ENCODE measurements at places on chromosomes 7 and 10.

- peak; percentile 73 for DNase-seq
Observed at GRCh38 chr10:96280859-96281258, 9.5 kb upstream of the BLNK start.

GRCh38 chr10:14860791-14861190 lies 17.9 kb upstream of the SUV39H2 start:
- no peak for DNase-seq

GRCh38 chr10:124342821-124343170 lies 75.9 kb downstream of the OAT start:
- no peak for DNase-seq

DNA sequence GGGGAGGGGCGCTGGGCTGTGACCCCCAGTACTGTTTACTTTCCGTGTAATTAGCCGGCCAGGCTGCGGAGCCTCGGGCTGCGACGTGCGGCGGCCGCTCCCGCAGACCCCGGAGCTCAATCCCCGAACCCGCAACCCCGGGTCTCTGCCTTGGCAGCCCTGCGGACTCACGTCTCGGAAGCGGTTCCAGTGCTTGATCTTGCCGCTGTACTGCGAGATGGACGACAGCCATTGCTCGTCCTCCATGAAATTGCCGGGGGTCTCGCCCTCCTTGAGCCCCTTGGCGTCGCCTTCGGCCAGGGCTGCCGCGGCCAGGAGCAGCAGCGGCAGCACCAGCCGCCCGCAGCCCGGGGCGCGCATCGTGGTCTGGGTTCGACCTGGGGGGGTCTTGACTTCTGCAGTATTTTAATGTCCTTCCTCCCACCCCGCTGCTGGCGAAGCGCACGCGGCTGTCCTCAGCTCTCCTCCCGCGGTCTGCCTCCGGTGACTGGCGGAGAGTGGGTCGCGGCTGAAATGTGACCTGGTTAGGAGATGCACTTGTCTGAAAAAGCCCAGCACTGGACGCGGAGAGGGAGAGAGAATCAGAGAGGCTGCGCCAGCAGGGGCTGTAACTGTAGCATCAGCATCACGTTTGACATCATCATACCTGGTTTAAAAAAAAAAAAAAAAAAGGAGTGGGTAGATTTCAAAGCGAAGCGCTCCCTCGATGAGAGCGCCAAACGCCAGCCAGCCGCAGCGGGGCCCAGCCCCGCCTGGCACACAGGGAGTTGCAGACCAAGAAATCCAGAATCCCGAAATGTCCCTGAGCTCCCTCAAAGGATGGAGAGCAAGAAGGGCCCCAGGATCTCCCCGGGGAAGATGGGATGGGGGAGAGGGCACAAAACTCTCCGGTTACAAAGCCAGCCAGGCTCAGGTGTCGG lies at the start of gene SPOCK2:
TSS of gene SPOCK2 (minus strand) at position 583 of the 920 bp plus-strand sequence. CDS start at position 360, 223 bp downstream.
- no peak for DNase-seq

- no peak for DNase-seq
Observed at GRCh38 chr7:86778271-86778670, 134.6 kb downstream of the GRM3 start.

GRCh38 chr7:66629222-66630062 lies 761 bp downstream of the KCTD7 start:
- DNase-seq, result no peak

DNA sequence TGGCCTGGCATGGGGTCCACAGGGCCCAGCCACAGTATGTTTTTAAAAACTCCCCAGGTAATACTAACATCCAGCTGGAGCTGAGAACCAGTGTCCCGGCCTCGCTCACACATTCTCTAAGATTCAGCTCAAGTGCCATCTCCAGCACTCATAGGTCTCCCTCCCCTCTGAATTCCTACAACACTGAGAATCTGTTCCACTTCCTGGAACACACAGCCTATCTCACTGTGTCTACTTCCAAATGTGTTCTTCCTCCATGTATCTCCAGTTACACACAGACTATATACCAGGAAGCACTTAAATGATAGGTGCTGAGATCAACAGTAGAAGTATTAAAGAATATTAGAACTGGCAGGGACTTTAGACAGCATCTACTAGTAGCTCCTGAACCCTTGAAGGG lies 10.7 kb downstream of the GOT1 start:
- no peak for DNase-seq

GRCh38 chr10:34498821-34499220 lies 316.3 kb downstream of the PARD3 start:
- no peak for DNase-seq

GRCh38 chr10:111923032-111923431 lies 260.5 kb downstream of the GPAM start:
- DNase-seq, result no peak

DNA sequence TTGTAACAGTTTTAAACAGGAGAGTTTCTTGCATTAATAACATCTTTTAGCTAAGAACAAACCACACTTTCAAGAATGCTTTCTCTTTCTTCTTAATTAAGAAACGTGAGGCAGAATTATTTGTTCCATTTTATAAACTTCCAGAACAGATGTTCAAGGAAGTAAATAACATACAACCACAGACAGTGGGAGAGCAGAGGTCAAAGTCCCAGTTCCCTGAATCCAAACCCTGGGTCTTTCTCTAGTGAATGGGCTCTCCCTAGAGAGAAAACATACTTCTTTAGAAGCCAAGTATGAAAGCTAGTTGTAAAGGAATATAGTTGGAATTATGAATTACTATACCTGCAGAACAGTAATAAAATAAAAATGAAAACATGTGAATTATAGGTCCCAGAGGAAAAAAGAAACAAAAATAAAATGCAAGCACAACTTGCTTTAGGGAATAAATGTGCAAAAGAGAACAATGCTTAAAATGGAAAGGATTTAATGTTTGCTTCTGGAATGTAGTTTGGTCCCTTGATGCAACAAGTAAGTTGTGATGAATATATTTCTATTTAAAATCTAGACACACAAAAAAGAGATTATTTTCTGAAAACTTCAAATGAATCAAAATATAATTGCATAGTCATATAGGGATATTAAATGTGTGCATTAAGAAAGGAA lies 6.0 kb downstream of the OR6B1 start:
- DNase-seq, result no peak

GRCh38 chr10:48744587-48744986 lies 59.9 kb downstream of the WDFY4 start:
- no peak for DNase-seq

GRCh38 chr10:37865957-37866803 lies 8.8 kb upstream of the ZNF248 start:
- no peak for DNase-seq

DNA sequence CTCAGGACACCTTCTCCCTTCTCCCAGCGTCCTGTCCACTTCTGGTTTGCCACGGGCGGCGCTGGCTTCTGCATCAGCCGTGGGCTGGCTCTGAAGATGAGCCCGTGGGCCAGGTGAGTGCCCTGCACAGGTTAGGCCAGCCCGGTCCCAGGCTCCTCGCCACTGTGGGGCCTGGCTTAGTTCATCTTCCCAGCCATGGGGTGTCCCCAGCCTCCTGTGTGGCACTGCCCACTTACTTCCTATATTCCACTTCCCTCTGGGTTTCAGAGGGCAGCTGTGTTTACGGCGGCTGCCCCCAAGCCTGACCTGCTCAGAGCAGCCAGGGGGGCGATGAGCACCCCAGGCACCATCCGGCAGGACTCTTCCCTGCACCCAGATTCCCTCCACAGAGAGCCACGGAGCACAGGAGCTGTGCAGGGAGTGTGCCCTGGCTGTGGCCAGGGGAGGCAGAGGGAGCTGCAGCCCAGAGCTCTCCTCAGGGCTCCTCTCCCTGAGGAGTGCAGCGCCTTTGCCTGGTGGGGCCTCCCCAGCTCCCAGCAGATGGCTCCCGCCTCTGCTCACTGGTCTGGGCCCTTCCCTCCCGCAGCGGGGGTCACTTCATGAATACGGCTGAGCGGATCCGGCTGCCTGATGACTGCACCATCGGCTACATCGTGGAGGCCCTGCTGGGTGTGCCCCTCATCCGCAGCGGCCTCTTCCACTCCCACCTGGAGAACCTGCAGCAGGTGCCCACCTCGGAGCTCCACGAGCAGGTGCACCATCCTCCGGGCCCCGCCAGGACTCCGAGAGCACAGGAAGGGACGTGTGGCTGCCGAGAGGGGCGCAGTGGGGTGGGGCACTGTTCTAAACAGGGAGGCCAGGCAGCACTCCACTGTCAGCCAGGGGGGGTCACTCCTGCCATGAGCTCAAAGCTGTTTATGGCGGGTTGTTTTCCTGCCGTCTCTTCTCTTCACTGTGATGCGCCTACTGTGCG lies 6.4 kb downstream of the LFNG start:
- no peak for DNase-seq

GRCh38 chr7:18177129-18177814 lies 149.6 kb upstream of the PRPS1L1 start:
- no peak for DNase-seq
